T-helper 17 cell (primary cell): ENCODE measurements at places on chromosomes 13 and 19.

DNA sequence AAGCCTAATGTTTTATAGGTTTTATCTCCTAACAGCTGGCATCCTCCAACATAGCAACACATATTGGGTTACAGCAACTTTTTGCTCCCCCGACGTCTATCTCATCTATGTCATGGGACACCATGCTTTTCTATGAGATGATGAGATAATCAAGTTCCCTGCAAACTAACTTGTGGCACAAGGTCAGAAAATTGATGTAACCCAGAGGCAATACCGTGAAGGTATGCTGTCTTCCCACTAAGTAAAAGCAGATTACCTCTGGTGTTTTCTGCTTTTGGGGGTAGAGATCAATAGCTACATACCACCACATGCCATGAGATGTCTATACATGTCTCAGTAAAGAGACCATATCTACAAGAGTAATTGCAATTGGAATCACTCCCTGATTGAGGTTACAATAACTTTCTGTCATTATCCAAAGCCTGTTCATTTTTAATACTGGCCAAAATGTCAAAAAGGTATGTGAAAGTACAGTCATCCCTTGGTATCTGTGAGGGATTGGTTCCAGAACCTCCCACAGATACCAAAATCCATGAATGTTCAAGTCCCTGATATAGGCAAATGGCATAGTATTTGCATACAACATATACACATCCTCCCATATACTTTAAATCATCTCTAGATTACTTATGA lies 131.3 kb downstream of the CYSLTR2 start:
- no peak for DNase-seq

GRCh38 chr13:85508683-85509329 lies 290.4 kb downstream of the SLITRK6 start:
- DNase-seq = no peak

DNA sequence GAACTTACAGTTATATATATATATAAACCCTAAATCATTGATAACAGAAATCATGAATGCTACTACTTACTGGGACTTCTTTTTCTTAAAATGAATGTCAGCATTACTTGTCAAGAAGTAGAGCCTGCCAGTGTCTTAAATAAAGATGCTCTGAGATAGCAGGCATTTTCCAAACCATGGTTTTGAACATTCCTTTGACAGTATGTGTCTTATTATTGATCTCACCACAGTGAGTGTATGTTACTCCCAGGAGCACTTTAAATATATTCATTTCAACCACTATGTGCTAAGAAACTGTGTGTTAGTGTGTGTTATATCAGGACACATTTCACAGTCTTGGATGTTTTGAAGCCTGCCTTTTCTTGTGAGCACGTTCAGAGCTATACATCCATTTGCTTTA lies 28.2 kb downstream of the TNFRSF19 start:
- no peak for DNase-seq

DNA sequence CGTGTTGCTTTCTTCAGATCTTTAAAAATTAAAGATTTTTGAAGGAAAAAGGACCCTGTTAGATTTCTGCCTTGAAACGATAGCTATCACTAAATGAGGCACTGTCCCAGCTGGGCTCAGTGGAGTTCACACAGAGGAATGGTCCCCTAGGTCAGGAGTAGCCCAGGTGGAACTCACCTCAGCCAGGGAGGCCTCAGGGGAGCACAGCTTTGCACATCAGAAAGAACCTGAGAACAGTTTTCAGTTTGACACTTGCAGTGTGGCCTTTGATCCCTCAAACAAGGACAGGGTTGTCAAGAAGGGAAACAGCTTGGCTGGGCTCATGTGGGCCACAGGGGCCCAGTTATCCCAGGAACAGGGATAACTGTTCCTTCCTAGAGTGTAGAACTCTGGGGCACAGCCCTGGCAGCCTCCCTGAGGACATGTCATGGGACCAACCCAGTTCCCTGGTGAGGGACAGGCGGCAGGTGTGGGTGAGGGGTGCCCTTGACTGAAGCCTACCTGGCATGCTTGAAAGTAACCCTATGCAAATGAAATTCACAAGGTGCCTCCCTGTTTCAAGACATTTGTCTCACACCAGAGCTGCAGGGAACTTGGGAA lies 59.4 kb downstream of the CHST8 start:
- DNase-seq = no peak

DNA sequence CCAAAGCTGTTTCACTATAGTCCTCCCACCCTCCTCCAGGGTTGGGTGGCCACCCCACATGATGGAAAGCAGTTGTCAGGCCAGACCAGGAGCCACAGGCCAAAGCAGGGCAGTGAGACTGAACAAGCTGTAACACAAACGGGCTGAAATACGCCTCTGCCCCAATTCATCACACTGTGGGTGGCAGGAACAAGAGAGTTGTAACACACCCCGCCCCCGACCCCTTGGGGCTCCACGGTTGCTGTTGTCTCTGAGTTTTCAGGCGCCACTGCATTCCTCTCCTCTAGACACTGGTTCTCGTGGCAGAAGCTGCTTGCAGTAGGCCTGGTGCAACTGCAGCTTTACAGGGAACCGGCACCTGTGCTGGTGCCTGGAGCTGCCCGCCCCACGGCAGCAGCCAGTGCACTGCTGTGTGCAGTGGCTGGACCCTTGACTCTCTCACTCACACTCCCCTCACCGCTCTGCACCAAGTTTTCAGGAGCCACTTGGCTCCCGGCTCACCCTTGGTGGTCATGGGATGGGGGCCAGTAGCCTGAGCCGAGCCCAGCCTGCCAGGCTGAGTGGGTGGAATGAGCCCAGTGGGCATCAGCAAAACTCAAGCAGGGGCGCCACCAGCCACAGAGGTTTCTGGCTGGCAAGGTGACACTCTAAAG lies 1314.5 kb upstream of the MIR17HG start:
- no peak for DNase-seq
